ENCODE measurements at places on chromosomes 2 and 18.

- no peak for DNase-seq
These were observed 16.6 kb downstream of the MAP4K4 start for GRCh38 chr2:101714118-101714517.

DNA sequence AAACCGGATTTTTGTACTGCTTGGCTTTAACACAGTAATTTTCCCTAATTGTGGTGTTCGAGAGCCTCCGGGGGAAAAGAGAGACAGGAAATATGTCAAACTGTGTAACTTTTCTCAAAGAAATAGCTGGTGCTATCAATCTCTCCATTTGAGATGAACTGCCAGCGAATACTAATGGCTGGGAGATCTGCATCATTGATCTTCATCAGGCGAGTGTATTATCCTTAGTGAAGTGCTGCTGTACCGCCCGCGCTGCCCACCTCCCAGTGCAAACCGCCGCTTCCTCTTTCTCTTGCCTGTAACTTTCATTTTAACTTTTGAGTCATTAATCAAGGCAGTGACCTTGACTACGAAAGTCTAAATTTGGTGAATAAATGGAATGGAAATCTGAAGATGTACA, 246.1 kb upstream of the ST6GAL2 start:
- no peak for DNase-seq

DNA sequence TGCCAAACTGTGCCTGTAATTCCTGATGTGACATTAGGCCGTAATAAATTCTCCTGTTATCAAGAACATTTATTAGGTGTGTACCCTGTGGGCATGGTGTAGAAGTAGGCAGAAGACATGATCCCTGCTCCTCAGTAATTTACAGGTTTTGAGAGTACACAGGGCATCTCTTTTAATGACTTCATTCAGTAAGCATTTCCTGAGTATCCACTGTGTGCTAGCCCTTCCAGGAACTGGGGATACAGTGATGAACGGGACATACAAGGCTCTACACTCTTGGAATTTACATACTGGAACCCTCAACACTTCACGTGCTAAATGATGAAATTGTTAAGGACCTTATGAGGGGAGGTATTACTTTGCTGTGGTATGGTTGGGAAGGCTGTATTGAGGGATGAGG, 30.2 kb downstream of the DIS3L2 start:
- no peak for DNase-seq

GRCh38 chr2:36538335-36538734, 59.6 kb downstream of the FEZ2 start:
- no peak for DNase-seq

- no peak for DNase-seq
These were observed 35.6 kb upstream of the UBE2F start for GRCh38 chr2:237931205-237931721.

DNA sequence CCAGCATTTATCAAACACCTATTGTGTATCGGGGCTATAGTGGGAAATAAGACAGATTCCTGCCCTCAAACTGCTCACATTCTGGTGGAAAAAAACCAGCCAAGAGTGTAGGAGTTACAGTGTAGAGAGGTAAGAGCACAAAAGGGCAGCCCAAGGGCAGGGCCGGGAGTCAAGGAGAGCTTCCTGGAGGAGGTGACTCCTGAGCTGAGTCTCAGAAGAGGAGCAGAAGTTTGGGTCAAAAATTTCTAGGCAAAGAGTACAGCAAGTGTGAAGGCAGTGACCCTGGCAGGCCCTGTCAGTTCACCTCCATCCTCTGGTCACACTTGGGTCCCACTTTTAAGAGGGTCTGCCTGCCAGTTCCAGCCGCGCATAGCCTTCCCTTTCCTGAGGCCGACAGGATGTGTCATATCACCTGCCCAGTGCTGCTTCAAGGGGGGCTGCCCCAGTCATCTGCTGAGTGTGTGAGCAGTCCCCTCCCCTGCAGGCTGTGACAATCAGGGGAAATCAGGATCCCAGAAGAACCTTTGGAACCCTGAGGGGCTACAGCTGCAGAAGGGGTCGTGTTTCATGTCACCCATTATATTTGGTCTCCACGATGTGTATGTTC, 118.4 kb downstream of the GLI2 start:
- DNase-seq, result no peak

GRCh38 chr2:161044921-161045320, 115.3 kb upstream of the TANK start:
- DNase-seq, result no peak

DNA sequence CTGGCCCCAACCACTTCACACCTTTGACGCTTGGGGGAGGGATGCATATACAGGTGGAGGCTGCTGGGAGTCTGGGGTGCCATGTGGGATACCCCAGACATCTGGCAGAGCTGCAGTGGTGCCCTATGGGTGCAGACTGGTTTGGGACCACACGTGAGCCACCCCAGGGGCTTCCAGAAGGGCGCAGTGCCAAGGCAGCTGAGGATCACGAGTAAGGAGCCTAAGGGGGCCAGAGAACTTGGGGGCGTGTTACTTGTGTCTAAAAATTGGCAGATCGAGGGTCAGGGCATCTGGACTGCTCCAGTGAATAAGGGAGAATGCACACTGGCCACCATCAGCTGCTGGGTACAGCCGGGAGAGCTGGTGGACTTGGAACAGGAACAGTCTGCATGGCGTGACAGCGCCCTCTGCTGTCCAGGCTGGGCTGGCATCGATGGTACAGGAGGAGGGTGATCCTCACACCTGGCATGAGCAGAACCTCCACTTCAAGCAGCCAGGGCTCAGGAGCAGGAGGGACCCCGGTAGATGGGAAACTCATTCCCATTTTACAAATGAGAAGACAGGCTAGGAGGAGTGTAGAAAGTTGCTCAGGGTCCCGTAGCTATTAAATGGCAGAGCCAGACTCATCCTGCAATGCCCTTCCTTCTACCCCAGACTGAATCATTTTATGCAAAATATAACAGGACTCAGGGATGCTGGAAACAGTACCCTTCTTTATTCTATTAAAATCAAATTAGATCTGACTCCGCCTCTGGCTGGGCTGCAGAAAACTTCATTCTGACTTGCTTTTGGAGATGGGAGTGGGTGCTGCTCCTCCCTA, 60.4 kb downstream of the ATOH8 start:
- DNase-seq, result peak; percentile 66

GRCh38 chr2:165008730-165009315, 53.5 kb upstream of the SLC38A11 start:
- no peak for DNase-seq

DNA sequence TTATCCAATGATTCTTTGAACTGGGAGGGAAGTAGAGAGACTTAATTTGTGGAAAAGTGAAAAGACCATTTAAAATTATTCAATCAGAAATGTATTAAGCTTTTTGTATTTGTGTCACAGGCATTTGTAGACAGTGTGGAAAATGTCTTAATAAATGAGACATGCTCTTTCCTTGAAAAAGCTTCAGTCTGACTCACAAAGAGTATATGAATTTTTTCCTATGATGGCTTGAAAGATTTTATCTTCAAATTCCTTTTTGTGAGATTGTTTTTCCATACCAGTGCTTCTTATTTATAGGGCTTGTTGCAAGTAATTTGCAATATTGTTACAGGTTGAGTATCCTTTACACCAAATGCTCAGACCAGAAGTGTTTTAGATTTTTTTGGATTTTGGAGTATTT, 39.5 kb downstream of the STON1 start:
- DNase-seq, result no peak

GRCh38 chr18:58670404-58671110, 708 bp upstream of the MALT1 start:
- DNase-seq, result no peak

DNA sequence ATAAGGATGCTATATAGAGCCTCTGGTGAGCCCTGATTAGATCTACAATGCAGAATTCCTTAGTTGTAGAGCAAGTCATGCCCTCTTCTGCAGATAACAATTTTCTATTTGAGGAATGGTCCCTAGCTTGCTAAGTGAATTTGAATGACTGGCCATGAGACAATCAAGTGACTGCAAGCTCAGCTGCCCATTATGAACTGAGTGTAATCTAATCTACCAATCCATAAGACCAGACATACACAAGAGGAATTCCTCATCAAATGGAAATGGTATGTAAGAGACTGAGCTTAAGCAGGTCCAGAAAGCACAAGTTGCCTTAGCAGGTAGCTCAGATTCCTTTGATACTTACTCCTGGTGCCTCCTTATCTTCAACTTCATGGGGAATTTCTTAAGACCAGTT, 4.8 kb upstream of the ANKRD44 start:
- no peak for DNase-seq

DNA sequence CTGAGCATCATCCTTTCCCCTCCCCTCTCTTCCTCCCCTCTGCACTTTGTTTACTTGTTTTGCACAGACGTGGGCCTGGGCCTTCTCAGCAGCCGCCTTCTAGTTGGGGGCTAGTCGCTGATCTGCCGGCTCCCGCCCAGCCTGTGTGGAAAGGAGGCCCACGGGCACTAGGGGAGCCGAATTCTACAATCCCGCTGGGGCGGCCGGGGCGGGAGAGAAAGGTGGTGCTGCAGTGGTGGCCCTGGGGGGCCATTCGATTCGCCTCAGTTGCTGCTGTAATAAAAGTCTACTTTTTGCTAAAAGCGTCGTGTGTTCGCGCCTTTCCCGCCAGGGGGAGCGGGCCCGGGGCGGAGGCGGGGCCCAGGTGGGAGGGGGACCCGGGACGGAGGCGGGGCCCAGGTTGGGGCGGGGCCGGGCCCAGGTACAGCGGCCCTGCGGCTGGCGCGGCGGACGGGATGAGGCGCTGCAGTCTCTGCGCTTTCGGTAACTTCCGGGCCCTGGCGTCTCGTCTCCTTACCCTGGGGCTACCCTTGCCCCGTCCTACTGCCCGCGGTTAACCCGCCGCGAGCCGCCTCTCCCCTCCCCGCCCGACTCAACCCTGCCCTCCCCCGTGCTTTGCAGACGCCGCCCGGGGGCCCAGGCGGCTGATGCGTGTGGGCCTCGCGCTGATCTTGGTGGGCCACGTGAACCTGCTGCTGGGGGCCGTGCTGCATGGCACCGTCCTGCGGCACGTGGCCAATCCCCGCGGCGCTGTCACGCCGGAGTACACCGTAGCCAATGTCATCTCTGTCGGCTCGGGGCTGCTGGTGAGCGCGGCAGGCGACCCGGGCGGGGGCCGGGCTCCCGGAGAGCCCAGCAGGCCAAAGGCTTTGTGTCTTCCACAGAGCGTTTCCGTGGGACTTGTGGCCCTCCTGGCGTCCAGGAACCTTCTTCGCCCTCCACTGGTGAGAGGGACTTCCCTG, at the start of gene KRTCAP3:
TSS of gene KRTCAP3 (plus strand) at position 424 of the 962 bp plus-strand sequence. CDS start at position 456, 32 bp downstream.
- DNase-seq, result no peak

DNA sequence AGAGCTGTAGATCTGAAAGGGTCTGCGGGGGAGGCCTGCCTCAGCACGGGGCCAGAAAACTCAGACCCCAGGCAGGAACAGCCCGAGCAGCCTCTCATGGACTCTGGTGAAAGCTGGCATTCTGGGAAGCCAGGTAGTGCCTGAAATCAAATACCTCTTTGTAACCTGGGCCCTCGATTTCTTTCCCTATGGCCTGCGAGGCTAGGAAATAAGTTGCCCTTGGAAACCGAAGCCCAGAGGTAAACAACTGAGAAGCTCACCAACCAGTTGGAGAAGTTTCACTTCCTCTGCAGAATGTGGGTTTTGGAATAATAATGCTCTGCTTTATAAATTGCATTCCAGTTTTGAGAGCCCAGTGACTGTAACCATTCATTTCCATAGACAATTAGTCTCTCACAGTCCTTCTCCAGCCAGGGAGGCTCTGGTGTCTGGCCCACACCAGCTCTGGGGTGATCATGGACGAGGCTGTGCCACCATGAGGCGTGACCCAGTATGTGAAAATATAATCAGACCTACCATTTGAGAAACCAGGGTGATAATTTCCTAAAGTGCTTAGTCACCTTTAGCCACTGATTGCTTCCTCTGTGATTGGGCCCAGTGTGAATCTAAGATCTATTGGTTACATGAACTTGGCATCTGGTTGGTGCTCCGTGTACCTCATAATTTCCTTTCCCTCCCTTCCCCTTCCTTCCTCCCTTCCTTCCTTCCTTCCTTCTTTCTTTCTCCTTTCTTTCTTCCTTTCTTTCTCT, 133.1 kb upstream of the PELI1 start:
- no peak for DNase-seq

GRCh38 chr2:72938455-72938854, 21.1 kb downstream of the EMX1 start:
- DNase-seq, result no peak

DNA sequence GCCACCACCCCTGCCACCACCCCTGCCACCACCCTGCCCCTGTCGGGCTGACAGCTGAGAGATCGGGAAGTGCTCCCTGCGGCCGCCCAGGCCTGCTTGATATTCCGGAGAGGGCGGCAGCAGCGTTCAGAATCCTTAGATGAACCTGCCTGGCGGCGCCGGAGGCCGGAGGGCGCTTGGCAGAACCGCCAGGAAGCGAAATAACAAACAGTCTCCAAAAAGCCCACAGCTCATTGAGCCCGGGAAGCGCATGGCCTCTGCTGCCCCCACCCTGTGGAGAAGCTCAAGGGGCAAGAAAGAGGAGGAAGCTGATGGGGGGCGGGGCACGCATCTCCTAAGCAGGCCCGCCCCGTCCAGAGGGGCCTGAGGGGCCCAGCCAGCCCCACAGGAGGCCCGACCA, 92.2 kb upstream of the MBOAT2 start:
- DNase-seq, result no peak

DNA sequence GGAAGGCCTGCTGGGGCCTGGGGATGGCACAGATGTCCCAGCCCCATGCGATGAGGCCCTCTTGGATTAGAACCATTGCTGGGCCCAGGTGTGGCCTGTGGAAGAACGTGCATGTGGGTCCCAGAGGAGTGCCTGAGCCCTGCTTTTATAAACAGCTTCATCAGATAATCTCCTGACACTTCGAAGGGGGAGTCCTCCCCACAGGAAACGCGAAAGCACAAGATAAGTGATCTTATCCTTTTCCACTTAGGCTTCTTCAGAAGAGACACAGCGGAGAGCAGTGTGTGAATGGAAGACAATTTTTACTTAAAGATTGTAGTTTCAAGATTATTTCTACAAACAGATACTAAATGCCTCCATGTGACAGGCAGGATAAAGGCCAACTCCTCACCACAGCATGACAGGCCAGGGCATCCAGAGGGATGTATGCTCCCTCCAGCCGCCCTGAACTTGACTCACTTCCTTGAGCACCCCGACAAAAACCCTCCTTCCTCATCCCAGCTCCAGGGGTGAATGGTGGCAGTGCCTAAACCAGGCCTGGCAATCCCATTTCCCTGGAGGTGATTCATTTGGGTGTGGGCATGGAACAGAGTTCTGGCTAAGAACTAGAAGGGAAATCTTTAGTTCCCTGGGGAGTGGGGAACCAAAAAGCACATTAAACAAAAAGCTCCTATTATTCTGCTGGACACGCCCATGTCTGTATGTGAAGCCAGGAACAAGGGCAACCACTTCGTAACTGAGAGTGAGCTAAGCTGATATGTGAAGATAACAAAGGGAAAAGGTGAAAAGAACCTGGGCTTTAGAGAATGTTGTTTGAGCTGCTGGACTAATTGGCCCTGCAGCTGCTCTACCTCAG, 56.2 kb upstream of the TMEM163 start:
- no peak for DNase-seq

DNA sequence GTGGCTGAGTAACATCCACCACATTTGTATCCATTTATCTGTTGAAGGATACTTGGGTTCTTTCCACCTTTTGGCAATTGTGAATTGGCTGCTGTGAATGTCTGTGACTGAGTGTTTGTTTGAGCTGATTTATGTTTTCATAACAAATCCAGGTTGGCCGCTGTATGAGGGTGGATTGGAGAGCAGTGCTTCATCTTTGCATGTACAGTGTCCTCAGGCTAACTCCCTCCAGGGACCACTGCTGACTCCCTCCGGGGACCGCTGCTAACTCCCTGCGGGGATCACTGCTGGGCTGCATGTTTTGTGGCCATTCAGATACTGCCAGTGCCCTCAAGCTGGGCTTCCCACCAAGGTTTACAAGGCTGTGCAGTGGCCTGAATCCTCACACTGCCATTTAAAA, 10.2 kb downstream of the BOK start:
- no peak for DNase-seq
